ENCODE measurements at places on chromosomes 13 and 19.

DNA sequence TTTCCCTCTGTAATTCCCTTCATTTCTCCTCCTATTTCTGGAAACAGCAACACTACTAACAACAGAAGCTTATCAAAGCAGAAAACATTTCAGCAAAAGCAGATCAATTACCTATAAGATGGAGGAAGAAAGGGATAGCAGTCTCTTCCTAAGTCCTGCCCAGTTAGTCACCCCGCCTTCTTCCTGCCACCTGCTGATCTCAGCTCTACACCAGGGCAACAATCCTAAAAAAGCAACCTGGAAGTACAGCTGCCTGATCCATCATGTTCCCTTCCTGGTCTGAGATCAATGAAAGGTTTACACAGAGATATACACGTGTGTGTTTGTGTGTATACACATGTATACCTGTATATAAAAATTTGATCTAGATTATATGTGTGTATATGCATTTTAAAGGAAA, 59.4 kb downstream of the TSC22D1 start:
- DNase-seq = no peak

DNA sequence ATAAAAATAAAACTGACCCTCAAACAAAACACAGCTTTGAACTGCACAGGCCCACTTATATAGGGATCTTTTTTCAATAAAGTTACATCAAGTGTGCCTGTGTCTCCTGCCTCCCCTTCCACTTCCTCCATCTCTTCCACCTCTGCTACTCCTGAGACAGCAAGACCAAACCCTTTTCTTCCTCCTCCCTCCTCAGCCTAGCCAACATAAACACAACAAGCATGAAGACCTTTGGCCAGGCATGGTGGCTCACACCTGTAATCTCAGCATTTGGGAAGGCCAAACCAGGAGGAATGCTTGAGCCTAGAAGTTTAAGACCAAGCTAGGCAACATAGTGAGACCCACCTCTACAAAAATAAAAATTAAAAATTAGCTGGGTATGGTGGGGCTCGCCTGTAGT, 72.6 kb downstream of the ELF1 start:
- DNase-seq = no peak

DNA sequence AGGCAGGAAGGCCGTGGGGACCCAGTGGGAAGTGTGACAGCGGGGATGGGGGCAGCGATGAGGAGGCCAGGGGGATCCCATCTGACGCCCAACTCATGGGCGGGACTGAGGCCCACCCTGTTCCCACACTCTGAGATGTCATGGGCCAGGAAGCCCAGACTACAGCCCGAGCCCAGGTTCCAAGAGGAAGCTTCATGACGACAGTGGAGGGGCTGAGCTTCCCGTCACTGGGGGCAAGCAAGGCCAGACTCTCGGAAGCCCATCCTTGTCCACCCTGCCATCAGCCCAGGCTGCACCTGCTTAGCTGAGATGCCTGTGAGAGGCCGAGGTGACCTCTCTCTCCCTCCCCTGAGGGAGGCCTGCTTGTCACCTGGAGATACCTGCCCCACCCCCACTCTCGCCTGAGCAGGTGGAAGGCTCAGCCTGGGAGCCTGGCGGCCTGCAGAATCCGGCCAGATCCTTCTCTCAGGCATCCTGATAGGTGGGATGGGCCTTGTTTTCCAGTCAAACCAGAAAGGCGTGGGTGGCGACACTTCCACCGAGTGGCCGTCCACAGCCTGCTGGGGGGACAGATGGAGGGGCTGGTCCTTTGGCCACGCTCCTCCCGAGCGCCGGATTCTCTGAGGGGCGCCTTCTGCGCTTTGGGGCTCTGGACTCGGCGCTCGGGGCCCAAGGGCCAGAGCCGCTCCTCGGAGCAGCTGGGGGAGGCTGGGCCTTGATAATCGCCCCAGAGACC, 4.8 kb downstream of the ZBTB7A start:
- DNase-seq = no peak

DNA sequence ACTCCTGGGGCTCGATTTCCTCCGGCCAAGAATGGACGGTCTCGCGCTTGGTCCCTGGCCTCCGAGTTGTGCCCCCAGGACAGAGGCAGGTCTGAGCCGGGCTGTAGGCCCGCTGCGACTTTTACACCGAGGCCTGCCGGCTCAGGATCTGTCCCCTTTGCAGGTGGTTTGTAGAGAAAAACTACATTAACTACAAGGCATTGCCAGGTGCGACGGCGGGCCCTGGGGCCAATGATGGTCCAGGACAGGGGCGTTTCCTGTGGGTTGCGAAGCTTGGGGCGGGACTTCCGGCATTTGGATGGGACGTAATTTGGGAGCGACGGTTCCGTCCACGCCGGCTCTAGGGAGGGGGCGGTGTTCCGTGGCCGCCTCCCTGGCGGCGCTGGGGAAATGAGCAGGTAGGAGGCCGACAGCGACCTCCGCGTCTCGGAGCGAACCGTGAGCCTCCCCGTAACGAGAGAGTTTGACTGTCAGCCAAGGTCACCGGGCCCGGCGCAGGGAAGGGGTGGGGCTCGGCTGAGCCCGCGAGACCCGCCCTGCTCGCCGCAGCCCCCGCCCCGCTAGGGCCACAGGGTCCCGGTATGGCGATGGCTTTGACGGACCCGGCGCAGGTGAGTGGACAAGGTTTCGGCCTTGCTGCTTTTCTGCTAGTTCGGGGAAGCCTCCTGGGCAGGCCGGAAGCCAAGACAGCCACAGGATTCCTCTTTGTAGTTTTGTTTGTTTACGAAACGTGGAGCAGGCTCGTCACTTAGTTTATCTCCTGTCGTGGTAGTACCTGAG, at the start of gene ZNF805:
TSS of gene ZNF805 (plus strand) at position 322 of the 780 bp plus-strand sequence. CDS start at position 582, 260 bp downstream.
- DNase-seq = peak; percentile 94

DNA sequence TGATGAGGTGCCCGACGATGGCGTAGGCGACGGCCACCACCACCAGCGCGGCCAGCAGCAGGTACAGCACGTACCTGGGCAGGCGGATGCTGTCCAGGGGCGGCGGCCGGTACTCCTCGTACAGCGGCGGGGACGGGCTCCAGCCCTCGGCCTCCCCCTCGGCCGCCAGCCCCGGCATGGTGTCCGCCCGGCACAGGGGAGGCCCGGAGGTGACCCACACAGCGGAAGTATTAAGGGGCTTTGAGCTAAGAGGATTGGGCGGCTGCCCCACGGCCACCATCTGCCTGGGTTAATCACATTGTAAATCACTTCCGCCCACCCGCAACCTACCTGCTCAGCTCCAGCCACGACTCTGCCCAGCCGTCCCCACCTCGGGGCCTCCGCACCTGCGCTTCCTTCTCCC, at the start of gene SMIM44:
TSS of gene SMIM44 (minus strand) at position 216 of the 403 bp plus-strand sequence. CDS start at position 178, 38 bp downstream.
- no peak for DNase-seq

- peak; percentile 38 for DNase-seq
Measured at GRCh38 chr13:65497265-65497664, 1732.9 kb downstream of the PCDH9 start.

- DNase-seq = no peak
Measured at GRCh38 chr13:89920461-89920860, 1427.0 kb upstream of the MIR17HG start.

DNA sequence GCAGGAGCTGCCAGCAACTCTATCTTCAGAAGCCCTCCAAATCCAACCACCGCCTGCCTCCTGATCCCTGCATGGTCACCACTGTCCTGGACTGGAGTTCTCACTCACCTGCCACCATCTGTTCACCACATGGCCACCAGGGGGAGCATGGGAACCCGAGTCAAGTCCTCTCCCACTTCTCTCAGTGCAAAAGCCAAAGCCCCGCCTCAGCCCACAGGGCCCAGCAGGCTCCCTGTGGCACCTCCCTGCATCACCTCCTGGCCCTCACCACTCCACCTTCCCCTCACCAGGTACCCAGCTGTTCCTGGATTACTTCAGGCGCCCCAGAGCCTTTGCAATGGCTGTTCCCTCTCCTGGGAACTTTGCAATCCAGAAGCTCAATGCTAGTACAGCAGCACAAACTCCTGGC, 5.3 kb downstream of the DHPS start:
- peak; percentile 86 for DNase-seq

GRCh38 chr13:113784645-113785024, 25.6 kb downstream of the TMEM255B start:
- DNase-seq = no peak

- DNase-seq = peak; percentile 94
Measured at GRCh38 chr19:7619671-7620441, 9.5 kb downstream of the XAB2 start.

- no peak for DNase-seq
Measured at GRCh38 chr13:37968555-37968954, 99.0 kb upstream of the TRPC4 start.

GRCh38 chr13:111005364-111005763, 90.5 kb upstream of the ANKRD10 start:
- no peak for DNase-seq

DNA sequence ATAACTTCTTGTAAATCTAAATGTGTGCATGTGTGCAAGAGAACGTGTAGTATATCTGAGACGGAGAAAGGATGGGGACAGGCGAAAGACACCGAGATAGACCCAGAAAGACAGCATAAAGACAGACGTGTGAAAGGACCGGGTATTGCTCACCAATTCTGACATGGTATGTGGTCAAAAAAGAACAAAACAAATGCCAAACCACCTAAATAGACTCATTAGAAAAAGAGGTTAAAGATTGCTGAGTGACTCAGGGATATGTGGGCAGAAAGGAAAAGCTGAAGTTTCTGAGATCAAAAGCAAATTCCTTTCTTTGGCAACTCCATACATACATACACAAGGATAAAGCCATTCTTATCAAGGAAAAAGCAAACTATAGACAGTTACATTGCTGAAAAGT, 179.7 kb upstream of the TSC22D1 start:
- DNase-seq = no peak

DNA sequence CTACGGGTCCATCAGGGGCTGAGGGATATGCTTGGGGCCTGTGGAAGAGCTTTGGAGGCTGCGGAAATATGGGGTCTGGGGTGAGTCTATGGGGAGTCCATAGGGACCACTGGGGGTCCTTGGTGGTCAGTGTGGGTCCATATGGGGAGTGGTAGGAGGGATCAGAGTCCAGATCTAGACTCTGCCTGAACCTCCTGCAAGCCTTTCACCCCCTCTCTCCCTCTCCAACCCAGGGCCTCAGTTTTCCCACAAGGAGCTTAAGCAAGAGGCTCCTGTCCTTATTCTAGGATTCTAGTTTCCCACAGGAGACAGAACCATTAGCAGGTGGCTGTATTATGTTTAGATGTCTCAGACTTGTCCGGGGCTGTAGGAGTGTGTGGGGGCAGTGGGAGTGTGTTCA, 161.9 kb upstream of the TSHZ3 start:
- no peak for DNase-seq

DNA sequence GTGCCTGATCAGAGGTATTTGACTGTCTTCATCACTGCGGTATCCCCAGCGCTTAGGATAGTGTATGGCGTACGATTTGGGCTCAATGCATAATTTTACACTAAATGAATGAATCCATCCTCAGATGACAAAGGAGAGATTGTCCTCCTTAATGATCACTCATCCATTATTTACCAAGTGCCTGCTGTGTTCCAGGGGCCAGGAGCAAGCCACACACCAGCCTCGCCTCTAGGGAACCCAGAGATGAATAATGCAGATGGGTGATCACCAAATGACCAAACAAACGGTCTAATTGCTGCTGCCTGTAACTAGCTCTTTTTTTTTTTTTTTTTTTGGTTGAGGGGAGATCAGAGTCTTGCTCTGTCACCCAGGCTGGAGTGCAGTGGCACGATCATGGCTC, 5.9 kb upstream of the GPR32 start:
- DNase-seq = no peak

- no peak for DNase-seq
Measured at GRCh38 chr13:93774506-93774905, 547.9 kb downstream of the GPC6 start.

DNA sequence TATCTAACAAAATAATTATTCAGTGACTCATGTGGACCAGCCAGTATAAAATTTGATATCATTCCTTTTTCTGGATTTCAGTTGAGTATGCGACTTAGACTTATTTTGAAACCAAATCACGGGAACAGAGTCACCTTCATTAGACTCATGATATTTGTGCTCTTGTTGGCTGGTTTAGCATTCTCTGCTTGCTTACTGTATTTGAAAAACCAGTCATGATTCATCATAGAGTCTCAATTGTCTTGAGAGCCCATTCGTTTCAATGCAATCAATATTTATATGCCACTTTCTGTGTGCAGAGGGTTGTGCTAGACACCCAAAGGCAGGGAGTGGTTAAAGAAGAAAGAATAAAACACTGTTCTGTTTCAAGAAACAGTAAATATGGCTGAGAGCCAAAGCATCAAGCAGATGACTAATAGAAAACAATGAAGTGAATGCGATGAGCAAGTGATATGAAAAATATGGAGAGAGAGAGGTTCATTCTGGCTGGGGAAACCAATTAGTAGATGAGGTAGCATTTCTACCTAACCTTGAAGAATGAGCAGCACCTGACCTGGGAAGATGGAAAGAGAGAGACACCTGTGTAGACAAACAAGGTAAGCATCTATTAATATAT, 99.6 kb upstream of the MBNL2 start:
- no peak for DNase-seq

- no peak for DNase-seq
Measured at GRCh38 chr13:39952249-39953233, 297.1 kb downstream of the COG6 start.

- DNase-seq = no peak
Measured at GRCh38 chr19:13002166-13002898, 7.1 kb downstream of the NFIX start.

GRCh38 chr13:99288089-99288488, 19.1 kb downstream of the GPR183 start:
- DNase-seq = no peak

- DNase-seq = peak; percentile 2
Measured at GRCh38 chr13:51380269-51380668, 40.8 kb downstream of the SERPINE3 start.

DNA sequence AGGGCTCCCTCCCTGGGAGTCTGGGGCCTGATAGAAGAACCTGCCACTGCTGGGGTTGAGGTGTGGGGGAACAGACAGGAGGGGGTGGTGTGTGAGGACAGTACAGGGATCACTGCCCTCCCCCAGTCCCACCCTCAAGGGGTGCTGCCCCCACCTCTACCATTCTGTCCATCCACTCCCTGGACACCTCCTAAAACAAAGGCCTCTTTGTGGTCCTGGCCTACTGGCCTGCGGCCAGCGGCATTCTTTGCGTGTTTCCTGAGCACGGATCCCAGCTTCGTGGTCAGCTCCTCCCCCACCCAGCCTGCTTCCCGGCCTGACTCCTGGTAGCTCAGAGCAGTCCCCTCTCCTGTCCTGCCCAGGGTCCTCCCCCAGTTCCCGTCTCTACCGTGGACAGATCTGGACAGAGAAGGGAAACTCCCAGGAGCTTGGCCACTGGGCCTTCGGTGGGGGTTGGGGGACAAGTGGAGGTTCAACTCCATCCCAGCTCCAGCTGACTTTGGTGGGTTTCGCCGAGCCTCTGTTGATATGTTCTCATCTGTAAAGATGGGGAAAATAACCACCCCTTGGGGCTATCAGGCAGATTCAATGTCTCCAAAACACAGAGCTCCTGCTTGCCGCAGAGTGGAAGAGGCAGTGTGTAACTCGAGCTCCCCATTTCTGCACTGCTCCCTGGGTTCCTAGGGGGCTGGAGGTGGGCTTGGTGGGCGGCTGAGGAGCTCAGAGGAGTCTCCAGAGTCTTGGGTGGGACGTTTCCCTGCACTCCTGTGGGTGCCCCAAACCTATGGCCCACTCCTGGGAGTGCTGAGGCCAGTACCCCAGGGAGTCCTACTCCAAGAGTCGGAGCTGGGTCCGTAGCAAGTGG, 48.7 kb downstream of the LYL1 start:
- peak; percentile 46 for DNase-seq

GRCh38 chr13:73419186-73419585, 360.4 kb downstream of the KLF5 start:
- no peak for DNase-seq

GRCh38 chr13:28495538-28496187, 735 bp upstream of the FLT1 start:
- no peak for DNase-seq

- peak; percentile 12 for DNase-seq
Measured at GRCh38 chr13:102799426-102800144, 666 bp downstream of the BIVM start.

Data from T47D (cell line).